NCI-H2227 treated with DMSO at 0.1 percent for 48 hours (cell line): ENCODE measurements at places on chromosomes 1 and 21.

DNA sequence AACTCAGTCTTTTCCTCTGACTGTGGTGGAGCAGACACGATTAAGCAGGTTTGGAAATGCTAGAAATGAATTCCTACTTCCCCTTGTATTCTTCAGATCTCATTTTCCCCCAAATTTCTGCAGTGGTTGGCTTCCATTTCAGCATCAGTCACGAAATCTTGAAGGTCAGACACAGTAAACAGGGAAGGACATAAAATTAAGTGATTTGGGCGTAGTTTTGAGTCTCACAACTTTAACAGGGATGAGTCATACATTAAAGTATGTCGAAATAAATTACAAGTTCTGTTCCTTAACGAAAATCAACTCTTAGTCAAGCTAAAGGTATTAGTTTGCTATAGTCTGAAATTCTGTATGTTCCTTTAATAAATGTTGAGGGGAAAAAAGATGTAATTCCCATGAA, 61.1 kb downstream of the HNRNPR start:
- DNase-seq = no peak

DNA sequence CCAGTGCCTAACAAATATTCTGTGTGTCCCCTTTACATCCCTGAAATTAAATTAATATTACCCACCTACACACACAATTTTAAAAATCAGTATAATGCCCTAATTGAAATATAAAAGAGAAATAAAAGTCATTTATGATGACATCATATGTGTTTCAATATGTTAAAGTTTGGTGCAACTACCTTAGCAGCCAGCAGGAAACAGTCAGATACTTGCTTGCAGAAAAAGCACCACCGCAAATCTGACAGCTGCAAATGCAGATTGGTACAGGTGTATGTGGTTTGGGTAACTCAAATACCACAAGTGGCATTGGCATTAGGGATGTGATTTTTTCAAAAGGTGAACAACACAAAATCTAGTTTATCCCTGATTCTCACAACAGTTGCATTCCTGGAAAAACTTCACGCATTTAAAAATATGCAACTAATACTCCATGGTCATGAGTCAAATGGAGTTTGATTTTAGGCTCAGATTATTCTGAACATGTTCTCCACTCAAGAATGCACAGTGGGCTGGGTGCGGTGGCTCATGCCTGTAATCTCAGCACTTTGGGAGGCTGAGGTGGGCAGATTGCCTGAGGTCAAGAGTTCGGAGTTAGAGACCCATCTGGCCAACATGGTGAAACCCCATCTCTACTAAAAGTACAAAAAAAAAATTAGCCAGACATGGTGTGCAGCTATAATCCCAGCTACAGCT, 106.3 kb downstream of the EDEM3 start:
- no peak for DNase-seq

DNA sequence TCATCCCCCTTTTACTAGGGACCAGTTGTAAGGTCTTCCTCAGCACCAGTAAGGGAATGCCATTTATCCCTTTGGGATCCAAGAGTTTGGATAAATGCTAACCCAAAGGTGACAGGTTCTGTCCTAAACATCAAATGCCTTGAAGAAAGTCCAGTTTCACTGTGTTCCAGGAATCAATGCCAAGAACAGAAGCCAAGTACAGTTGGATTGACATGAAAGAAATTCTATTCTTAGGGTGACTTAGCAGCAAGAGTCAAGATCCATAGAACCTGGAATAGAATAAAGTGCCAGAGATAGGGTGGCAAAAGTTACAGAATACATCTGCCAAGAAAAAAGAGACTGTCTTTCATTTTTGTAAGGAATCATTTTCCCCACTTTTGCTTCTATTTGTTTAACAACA, 94.9 kb upstream of the ADAMTS5 start:
- DNase-seq = no peak

- no peak for DNase-seq
Observed at GRCh38 chr1:183152180-183152579, 33.9 kb upstream of the LAMC2 start.

GRCh38 chr1:24871306-24871901, 58.7 kb downstream of the RUNX3 start:
- no peak for DNase-seq

DNA sequence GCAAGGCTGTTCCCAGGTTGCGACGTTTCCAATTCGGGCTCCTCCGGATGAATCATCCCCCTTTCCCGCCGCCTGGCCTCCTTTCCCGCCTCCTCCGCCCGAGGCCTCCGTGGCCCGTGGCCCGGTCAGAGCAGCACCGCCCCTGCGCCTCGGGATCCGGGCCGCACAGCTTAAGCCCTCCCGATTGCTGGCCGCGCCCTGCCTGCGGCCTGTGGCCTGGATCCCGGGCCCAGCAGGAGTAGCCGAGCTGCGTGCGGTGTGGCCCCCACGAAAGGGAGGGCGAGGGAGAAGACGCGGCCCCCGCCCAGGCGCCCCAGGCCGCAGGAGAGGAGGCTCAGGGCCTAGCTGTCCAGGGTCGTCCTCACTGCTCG, 1.0 kb downstream of the TMEM200B start:
- no peak for DNase-seq

- no peak for DNase-seq
Observed at GRCh38 chr1:54125386-54126070, 27.3 kb downstream of the CDCP2 start.
